Right lobe of liver (tissue), 6 donors: ENCODE measurements at places on chromosomes 5 and 9.

GRCh38 chr5:7857926-7858632 is 7.1 kb upstream of the CFAP90 start:
- DNase-seq = no peak

DNA sequence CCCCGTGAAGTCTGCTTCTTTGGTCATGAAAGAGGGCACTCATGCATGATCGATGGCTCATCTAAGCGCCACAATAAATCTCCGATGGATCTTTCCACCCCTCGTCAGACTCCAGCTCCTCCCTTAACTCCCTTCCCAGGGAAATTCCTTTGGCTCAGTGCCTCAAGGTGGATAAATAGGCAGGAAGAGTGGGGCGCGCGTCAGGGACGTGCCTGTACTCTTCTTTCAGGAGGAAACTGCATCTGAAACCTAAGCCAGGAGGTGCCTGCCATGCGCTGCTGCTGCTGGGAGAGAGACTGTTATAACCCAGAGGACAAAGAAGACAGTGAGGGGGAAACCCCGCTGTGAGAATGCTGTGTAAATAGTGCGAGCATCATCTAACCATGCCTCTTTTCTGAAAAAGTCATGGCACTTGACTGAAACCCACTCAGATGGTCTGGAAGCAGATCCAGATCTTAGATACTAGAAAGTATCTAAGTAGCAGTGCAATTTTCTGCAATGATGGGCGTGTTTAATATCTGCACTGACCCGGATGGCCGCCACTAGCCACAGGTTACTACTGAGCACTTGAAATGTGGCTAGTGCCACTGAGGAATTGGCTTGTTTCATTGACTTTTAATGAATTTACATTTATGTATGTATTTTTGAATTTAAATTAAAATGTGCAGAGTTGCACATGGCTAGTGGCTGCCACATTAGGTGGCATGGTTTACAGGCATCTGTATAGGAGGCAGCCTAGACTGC is 120.3 kb upstream of the BASP1 start:
- no peak for DNase-seq

DNA sequence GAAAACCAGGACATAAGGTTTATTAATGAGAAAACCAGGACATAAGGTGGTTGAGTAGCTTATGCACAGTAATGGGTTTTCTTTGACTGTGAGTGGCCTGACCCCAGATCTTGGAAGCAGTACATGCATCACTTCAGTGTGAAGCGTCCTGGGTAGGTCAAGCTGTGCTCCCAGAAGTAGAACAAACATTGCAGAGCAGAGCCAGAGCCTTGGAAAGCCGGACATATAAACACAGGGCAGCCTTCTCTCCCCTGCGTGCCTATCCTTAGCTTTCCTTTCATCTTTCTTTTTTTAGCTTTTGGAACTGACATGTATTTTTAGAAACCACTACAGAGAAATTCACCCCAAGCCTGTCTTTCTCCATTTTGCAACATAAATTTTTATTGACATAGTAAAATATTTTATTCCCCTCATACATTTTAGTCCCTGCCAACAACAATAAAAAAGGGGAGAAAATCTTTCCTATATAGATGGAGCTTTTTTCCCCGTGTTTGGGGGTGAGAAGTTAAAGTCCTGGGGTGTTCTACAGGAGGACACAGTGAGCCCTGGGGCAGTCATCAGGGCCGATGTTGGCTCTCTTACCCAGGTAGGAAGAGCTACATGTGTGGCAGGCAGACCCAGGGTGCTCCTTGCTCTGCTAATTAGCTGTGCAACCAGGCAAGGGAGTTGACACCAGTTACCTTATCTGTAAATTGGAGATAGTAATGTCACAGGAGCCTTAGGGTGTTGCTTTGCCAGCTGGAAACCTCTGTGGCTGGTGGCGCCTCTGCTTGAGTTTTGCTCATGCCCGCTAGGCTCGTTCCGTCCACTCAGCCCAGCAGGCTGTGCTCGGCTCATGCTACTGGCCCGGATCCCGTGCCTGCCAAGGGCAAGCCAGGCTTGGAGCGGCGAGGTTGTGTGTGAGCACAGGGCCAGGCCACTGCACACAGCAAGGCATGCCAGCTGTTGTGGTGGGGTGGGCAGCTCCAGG is 389.6 kb downstream of the KDM4C start:
- DNase-seq = no peak

GRCh38 chr5:116389601-116390000 is 185.0 kb downstream of the SEMA6A start:
- no peak for DNase-seq

DNA sequence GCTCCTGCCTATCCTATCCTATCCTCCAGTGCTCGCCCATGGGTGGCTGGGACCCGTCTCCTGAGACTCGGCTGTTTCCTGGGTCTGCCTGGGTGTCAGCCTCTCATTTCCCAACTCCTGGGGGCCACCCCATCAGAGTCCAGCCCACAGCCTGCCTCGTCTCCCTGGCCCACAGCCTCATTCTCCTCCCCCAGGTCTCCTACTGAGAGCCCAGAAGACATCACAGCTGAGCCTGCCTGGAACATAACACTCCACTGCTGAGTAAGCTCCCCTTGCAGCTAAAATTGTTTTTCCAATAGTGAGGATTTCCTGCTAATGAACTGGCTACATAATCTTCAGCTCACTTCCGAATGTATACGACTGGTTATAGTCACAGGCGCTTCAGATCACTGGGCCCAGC is 95.3 kb downstream of the TTLL11 start:
- no peak for DNase-seq

- DNase-seq = no peak
Observed at GRCh38 chr5:115813719-115814118, 2.7 kb downstream of the CDO1 start.

DNA sequence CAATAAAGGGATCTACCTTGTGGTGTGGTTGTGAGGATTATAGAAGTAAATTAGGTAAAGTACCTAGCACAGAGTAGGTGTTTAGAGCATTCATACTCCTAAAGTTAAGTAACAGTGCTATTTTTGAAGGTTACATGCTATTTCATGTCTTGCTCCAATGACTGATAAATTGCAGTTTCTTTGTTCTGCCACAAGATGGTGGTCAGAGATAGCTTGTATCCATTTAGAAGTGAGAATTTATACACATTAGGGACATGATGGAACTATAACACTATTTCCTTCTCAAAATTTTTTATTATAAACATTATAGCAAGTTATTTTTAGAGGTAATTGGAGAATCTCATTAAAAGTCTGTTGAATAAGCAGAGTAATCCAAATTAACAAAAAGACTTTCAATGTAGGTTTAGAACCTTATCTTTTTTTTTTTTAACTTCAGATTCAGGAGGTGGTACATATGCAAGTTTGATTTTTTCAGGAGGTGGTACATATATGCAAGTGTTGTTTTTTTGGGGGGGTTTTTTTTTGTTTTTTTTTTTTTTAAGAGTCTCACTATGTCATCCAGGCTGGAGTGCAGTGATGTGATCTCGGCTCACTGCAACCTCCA is 17.1 kb downstream of the MTREX start:
- DNase-seq = no peak

- no peak for DNase-seq
Observed at GRCh38 chr5:181168595-181169118, 21.3 kb downstream of the OR2V2 start.

GRCh38 chr5:79149433-79149832 is 37.8 kb downstream of the BHMT start:
- no peak for DNase-seq

- no peak for DNase-seq
Observed at GRCh38 chr5:122064992-122065391, 13.1 kb downstream of the LOX start.

DNA sequence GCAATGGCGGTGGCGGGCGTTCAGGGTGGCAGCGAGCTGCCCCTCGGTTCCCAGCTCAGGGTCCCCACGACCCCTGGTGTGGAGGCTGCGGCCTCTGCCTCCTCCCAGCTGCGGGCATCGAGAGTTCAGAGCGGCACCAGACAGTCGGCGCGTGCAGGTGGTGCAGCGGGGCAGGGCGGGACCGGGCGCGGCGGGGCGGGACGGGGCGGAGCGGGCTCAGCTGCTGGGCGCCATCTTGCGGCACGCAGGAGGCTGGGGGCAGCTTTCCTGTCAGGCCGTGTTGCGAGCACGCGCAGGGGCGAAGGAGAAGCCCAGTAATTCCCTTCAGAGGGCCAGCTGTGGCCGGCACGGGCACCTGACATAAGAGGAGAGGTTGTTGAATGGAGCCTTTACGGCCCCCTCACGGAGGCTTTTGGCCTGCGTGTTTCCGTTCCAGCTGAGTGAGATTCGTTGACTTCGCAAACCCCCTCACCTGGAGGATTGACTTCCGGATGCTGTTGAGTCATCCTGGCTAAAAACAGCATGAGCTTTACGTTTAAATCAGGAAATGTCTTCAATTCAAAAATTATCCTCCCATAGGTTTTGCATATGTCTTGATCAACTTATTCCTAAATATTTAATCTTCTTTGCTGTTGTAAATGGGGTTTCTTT is 587 bp downstream of the C5orf47 start:
- DNase-seq = no peak

DNA sequence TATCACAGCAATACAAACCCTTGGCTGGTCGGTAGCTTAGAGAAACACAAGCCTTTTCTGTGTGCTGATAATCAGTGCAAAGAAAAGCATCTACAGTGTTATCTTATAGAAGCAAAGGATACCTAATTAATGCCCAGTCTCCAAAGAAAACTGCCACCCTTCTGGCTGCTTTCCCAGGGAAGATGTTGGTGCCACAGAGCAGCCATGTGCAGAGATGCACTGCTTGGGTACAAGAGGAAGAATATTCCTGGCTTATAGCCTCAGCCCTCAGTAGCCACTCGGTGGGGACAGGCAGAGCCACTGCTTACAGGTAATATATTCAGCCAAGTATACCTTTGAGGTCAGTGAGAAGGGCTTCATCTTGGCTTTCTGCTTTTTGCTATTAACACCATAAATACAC is 185.3 kb downstream of the PCSK1 start:
- no peak for DNase-seq

DNA sequence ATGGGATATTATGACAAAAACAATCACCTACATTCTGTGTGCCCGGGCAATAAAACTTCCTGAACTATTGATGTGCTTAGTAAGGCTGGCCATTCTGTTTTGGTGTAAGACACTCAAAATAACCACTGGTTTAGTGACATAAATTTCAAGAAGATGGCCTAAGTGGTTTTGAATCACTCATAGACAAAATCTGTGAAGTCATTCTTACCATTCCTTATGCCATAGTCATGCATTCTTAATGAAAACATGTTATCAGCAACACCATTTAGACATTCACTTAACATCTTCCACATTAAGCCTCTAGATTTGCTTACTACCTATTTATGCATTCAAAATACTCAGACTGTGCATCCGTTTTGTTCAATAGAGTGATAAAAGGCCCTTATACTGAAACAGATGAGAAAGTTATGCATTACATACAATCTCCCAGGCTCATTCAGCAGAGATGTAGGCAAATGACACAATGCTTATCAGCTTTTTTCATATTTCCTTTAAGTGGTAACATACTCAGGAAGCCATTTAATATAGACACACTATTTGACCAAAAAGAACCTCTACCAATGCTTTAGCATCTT is 848.8 kb upstream of the DMAC1 start:
- no peak for DNase-seq

GRCh38 chr9:114433720-114434255 is 46.0 kb upstream of the AKNA start:
- DNase-seq = no peak

DNA sequence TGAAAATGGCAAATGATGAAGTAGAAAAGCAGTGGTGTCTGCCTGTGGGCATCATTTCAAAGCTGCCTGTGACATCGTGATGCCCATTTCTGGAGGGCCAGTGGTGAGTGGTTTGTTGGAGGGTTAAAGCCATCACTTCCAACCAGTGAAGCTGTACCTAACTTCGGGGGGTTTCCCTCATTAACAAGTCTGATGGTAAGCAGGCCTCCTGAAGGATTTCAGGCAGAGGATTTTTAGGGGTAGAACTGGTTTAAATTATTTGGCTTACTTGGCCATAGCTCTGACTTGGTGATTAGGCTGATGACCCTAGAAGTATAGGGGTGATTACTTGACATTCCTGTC is 10.7 kb downstream of the TNFAIP8 start:
- no peak for DNase-seq

DNA sequence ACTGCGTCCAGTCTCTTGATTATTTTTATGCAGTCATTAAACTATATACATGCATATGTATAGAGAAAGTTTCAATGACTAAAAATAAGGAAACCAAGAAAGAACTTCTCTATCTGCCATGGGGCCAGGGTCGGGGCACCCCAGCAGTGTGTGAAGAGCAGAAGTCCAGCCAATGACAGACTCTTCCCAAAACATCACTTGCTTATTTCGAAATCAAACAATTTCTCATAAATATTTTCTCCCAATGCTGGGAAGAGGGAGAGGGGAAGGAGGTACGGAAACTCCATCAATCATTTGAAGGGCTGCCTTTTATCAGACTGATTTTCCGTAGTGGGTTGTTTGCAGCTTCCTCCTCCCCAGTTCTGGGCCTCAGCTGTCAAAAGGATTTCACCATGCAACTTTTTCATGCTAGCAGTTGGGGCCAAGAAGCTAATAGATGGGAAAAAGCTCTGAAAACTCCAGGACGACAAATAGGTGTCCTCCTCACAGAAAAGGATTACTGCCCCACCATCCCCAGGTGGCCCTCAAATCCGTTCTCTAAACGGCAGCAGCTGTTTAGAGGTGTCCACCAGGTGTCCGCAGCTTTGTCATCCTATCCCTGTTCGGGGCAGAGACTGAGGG is 617 bp upstream of the FPGS start:
- no peak for DNase-seq
